Ecto neural progenitor cell (in vitro differentiated cells): ENCODE measurements at places on chromosomes 6 and 20.

GRCh38 chr6:52617087-52617486, 40.2 kb upstream of the TRAM2 start:
- DNase-seq: no peak

- DNase-seq: no peak
Measured at GRCh38 chr20:38135651-38136420, 29.2 kb downstream of the TGM2 start.

DNA sequence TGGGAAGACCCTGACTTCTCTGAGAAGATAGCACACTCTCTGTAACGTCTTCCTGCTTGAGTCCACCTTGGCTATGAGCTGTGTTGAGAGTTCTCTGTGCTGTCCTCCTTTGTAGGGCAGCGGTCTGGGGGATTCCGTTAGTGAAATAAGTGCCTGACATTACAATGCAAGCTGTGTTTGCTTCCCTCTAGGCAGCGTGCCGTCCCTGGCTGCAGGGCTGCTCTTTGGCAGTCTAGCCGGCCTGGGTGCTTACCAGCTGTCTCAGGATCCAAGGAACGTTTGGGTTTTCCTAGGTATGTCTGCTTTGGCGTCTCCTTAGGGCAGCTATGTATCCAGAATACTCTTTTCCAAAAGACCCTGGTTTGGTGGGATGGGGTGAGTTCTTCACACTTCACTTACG, 2.8 kb downstream of the TMEM14C start:
- DNase-seq: no peak

- no peak for DNase-seq
Measured at GRCh38 chr20:48710341-48711043, 117.3 kb downstream of the PREX1 start.

- DNase-seq: no peak
Measured at GRCh38 chr6:161549977-161550655, 276.3 kb upstream of the AGPAT4 start.

- no peak for DNase-seq
Measured at GRCh38 chr6:69915346-69915745, 49.0 kb downstream of the COL19A1 start.

- DNase-seq: no peak
Measured at GRCh38 chr6:144471986-144472385, 186.9 kb downstream of the UTRN start.

DNA sequence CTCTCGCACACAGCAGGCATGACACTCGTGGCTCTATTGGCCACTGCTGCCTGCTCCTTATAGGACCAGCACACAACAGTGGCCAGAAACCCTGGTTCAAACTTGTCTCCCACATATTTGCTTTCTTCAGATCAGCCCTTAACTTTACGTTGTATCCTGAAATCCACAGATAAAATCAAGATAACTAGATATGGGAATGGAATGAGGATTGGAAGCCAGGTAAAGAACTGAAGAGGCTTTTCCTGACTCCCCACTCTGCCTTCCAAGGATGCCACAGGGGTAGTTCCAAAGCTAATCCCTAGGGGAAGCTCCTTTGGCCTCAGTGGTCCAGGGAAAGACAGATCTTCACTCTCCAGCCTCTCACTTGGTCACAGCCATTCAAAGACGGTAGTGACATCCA, 86.5 kb downstream of the INSM1 start:
- DNase-seq: no peak

DNA sequence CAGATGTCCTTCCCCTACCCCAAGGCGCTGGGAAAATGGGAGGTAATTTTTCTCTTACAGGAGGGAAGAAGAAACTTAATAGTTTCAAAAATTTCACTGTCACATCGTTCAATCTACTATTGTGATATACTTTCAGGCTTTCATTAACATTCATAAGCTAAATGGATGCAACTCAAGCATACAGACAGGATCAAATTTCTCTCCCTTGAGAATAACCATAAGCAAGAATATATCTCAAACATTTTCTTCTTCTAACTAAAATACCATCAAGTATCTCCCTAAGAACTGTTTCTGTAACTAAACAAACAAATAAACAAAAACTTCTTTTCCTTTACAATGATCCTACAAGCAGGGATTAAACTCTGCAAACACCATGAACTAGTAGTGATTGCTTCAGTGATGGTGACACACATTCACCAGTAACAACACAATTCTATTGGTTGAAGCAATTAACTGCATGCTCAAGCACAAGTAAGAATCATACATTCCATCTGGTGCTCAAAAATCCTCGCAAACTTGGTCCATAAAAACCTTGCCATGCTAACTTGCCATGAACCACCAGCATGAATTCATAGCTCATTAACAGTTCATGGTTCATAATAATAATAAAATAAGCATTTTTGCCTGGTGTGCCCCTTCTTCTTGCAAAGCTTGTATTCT, 183.8 kb downstream of the PTPRK start:
- DNase-seq: no peak

DNA sequence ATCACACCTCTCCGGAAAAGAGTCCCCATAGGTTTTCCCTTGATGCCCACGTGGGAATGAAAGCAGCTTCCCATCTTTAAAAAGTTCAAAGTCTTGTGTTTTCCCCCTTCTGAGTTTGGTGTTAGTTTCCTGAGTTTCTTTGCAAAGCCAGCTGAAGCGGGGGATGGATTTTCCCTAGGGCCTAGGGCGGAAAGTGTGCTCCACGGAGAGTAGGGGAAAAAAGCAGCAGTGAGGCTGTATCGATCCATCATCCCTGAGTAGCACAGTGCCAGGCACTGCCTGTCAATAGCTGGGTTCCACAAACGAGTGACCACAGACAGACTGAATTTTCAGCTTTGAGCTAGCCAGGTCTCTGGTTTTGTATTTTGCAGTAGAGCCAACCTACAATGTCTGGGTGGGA, 1.3 kb downstream of the DAAM2 start:
- DNase-seq: peak; percentile 38

DNA sequence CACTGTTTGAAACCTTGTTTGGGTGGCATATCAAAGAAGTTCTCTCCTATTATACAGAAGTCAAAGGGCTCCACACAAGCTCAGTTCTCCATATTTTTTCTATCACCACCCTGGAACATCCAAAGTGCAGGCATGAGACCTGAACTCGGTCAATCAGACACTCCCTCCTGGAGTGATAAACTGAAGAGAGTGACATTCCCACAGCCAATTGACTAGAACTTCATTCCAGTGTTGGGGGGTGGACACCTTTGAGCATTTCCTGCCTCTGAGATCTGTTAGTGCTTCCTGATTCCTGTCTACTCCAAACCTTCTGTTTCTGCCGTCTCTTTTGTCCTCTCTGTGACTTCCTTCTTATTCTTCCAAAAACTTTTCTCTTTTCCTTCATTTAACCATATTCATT, 220.7 kb upstream of the NOX3 start:
- no peak for DNase-seq

DNA sequence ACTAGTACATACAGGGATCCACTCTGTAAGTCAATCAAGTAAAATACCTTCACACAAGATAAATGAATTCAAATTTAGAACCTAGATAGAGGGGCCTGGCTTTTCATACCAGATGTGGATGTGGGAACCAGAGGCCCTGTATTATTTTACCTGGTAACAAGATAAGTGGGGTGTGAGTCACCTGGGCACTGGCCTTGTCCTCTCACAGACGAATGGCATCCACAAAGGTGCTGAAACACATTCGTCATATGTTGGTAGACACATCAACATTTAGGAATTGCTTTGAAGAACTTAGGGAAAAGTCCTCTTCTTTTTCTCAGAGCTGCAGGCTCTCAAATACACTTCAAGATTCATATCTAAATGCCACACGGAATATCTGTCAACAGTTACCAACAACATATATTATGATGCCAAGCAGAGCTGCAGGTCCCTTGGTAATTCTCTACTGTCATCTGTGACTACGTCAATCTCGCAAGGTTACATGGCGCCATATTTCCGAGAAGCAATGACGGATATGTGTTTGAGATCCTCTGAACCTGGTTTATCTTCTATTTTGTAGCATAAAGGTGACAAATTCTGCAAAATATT, 618.6 kb downstream of the EPM2A start:
- no peak for DNase-seq

DNA sequence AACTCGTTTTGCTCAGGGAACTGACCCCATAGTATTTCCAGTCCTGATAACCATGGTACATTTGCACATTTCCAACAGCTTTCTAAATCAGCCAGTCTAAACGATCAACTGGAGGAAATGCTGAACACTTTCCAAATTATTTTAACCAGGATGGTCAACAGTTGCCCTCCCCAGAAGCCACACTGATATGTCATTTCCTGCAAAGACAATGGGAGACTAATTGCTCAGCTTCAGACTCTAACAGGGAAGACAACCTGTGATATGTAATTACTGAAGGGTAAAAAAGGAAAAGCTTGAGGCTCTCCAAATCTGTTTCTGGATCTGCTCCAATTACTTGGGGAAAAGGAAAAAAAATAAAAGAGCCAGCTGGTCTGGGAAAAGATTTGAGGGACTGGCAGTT, 88.8 kb downstream of the FYN start:
- no peak for DNase-seq

- DNase-seq: peak; percentile 60
Measured at GRCh38 chr6:37141281-37142049, 28.5 kb upstream of the PIM1 start.
